Stimulated activated CD4-positive, alpha-beta T cell treated with anti-CD3 and anti-CD28 coated beads, Interleukin-12 subunit alpha, Interleukin-12 subunit beta, amount 100 ng/mL, for 48 hours (primary cell): ENCODE measurements at places on chromosomes 12 and 14.

GRCh38 chr12:4567073-4567881, 5.3 kb downstream of the DYRK4 start:
- DNase-seq, result no peak

GRCh38 chr12:94261786-94262185, 113.4 kb downstream of the PLXNC1 start:
- DNase-seq, result no peak

- no peak for DNase-seq
These were observed 1.6 kb downstream of the AMN1 start for GRCh38 chr12:31727192-31727591.

- DNase-seq, result no peak
These were observed 4.6 kb upstream of the GRIN2B start for GRCh38 chr12:13986031-13986430.

GRCh38 chr12:114780746-114781399, 96.9 kb upstream of the TBX3 start:
- DNase-seq, result no peak

DNA sequence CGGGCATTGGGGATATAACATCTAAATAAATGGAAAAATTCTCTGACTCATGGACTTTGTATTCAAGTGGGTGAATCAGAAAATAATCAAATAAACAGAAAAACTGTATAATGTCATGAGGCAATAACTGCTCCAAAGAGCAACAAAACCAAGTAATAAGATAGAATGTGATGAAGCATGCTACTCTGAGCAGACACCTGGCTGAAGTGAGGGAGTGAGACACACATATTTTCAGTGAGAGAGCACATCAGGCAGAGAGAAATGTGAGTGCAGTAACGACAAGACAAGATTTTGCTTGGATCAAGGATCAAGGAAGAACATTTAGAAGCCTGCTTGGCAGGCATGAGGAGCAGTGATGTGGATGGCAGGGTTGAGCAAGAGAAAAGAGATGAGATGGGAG, 75.8 kb upstream of the CCDC91 start:
- no peak for DNase-seq

DNA sequence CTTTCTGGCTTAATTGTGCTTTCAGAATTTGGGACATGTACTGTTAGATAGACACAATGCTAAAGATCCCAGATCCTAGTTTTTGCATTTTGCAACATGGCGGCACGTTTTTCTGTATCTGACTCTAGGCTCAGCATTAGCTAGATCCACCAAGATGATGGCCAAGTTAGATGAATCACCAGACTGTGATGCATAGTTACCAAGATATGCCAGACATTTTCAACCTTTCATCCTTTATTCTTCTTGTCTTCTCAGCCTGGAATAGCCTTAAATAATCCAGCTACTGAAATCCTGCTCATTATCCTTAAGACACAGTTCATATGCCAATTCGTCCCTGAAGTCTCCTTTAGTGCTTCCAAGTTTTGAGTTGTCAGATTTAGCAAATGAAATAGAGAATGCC, 144.9 kb upstream of the CRY1 start:
- DNase-seq, result no peak

- DNase-seq, result no peak
These were observed 755 bp downstream of the SETD1B start for GRCh38 chr12:121804417-121805111.

DNA sequence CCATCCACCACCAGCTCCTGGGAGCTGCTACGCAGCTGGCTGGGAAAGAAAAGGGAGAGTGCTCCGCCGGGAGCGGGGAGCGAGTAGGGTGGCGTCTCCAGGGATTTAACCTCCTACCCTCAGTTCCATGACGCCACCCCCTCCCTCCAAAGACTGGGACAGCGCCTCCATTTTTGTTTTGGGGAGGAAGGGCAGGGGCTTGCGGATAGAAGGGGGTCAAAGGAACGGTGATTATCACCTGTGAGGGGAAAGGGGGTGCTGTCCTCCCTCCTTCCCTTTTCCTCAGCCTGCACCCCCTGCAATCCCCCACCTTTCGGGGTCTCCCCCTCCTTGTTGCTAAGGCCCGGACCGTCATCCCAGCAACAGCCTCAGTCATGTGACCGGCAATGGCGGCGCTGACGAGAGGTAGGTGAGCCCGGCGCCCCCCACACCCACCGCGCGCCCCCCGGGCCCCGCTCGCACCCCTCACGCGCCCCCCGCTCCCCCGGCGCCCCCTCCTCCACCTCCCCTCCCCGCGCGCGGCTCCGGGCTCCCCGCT, at the start of gene DTX3:
TSS of gene DTX3 (plus strand) at position 371 of the 538 bp plus-strand sequence. CDS start 1,694 bp downstream, outside the sequence.
- no peak for DNase-seq

- no peak for DNase-seq
These were observed 4.6 kb upstream of the SBNO1 start for GRCh38 chr12:123369229-123369628.

DNA sequence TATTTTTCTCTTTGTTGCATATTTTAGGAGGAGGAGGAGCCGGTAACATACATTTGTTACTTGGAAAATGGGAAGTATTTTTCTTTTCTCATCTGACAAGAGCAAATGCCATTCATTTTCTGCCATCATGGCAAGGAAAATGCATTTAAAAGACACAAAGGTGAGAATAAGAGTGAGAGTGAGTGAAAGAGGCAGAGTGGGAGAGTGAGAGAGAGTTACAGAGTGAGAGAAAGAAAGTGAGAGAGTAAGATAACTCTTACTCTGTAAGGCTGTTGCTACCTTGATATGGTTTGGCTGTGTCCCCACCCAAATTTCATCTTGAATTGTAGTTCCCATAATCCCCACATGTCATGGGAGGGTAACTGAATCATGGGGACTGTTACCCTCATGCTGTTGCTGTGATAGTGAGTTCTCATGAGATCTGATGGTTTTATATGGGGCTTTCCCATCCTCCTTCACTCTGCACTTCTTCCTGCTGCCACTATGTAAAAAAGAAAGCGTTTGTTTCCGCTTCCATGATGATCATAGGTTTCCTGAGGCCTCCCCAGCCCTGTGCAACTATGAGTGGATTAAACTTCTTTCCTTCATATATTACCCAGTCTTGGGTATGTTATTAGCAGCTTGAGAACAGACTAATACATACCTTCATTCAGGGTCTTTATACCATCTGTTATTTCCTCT, 64.2 kb downstream of the ASCL1 start:
- DNase-seq, result no peak

DNA sequence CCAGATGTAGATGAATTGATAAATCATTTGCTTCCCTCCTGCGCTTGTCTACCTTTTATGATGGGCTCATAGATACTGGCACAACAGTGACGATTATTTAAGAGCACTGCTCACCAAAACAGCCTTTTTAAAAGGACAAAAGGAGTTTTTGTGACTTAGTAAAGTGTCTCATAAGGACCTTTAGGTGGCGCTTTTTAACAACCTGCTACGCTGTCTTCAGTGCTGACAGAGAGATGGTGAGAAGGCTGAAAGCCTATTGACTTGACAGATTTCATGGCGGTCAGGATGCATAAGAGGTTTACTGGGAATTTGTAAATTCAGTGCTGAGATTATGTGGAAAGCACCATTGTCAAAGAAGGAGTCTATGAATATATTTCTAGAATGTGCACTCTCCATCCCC, 87.6 kb downstream of the SLC15A5 start:
- DNase-seq, result no peak

DNA sequence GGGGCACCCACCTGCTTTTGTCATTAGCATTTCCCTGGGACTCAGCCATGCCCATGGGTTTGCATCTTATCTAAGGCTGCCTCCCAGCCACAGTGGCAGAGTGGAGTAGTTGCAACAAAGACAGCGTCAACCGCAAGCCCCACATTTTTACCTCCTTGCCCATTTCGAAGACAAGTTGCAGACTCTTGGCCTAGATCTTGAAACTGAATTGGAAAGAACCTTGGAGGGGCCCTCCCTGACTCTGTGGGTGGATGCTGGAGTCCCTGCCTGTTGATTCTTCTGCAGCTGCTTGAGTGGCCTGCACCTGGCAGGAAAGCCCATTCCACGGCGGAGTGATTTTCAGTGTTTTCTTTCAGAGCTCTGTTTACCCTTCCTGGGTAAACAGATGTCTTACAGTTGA, 309.0 kb downstream of the VRK1 start:
- no peak for DNase-seq

GRCh38 chr12:107732365-107732764, 28.6 kb downstream of the PRDM4 start:
- no peak for DNase-seq

DNA sequence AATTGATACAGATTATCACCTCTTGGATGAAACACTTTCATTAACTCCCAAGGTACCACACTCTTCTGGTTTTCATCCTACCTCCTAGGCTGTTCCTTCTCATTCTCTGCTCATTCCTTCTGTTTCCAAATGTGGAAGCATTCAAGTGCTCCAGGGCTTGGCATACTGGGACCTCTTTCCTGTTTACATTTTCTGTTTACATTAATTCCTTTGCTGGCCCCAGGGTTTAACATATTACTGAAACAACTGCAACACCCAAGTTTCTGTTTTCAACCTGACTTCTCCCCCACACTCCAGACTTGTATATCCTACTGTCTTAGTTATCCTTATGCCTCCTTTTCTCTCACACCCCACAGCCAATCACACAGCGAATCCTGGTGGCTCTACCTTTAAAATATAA, 386.3 kb upstream of the GARIN6 start:
- no peak for DNase-seq

DNA sequence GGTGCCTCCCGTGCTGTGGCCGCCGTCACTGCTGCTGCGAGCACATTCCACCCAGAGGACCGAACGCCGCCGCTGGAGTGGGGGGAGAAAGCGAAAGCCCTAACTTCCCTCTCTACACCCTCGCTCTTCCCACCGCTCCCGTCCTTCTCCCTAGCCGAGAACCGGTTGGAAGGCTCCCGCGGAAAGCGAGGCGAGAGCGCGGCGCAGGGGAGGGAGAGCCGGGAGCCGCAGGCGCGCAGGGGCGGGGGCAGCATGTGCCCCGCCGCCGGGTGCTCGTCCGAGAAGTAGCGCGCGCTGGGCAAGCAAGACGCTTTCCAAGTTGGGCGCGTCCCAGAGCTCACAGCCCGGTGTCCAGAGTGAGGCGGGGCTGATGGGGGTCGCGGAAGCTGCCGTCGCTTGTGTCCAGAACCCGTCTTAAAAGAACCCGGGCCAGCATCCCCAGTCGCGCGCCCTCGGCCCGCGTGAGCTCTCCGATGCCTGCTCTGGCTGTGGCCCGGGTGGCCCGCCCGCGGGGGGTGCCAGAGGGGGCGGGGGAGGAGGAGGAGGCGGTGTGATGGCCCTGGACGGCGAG, at the start of gene TRHDE:
TSS of gene TRHDE (plus strand) at position 280 of the 571 bp plus-strand sequence. CDS start at position 554, 274 bp downstream.
- DNase-seq, result no peak

- no peak for DNase-seq
These were observed 484.4 kb downstream of the ATP23 start for GRCh38 chr12:58425481-58426392.

DNA sequence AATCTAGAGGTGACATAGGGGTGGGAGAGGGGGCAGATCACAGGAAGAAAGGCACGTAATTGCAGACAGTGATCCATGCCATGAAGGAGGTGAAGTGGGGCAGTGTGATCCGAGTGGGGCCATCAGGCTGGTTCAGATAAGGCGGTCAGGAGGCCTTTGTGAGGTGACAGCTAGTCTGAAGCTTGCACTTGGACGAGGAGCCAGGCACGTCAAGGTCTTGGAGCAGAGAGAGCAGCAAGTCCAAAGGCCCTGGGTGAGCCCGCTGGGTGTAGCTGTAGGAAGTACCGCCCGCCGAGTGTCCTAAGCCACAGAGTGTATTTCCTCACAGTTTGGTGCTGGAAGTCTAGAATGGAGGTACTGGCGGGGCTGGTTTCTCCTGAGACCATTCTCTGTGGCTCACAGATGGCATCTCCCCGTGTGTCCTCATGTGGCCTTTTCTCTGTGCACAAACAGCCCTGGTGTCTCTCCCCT, 23.6 kb downstream of the RHOF start:
- DNase-seq, result no peak

DNA sequence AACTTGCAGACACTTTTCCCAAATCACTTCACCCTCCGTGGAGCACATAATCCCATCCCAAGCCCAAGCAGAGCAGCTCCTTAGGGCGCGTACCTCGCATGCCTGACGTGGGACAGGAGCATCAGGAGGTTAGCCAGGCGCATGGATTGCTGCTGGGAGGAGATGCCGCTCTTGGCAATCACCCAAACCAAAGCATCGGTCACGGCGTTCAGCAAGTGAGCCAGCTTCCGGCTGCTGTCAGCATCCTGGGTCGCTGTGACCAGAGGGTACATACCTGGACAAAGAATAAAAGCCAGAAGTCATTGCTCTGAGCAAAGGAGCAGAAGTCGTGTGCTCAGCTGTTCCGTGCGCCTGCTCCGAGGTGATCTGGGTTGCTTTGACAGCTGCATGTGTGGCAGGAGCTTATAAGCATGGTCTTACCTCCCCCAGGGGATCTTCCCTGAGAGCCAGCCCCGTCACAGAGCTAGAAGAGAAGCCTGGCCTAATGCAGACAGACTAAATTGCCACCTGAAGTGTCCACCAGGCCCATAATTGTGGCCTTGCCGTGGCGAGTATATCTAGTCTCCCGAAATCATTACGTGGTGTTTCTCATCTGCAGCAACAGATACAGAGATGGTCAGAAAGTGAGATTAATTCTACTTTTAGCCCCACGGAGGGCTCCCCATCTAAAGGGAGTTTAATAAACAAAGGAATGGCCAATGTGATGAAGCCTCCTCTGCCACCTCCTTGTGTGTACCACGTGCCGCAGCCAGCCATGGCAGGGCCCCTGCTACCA, 59.1 kb downstream of the ESR2 start:
- DNase-seq, result no peak

DNA sequence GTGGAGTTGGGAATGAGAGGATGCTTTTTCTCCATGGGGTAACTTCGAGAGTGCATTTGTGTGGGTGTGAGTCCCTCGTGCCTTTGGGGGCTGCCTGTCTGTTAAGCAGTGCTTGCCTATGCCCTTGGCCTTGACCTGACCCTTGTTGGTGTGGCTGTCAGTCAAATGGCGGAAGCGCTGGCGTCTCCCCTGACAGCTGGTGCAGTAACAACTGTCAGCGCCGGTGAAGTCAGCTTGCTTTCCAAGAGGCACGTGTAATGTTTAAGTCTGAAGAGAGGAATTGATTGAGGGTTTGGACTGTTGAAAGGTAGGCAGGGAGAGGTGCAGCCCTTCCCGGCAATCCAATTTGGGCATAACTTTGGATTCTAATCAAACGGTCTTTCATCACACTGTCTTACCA, 211.3 kb downstream of the AACS start:
- DNase-seq, result no peak

GRCh38 chr14:87698481-87698880, 294.5 kb downstream of the GALC start:
- DNase-seq, result no peak

DNA sequence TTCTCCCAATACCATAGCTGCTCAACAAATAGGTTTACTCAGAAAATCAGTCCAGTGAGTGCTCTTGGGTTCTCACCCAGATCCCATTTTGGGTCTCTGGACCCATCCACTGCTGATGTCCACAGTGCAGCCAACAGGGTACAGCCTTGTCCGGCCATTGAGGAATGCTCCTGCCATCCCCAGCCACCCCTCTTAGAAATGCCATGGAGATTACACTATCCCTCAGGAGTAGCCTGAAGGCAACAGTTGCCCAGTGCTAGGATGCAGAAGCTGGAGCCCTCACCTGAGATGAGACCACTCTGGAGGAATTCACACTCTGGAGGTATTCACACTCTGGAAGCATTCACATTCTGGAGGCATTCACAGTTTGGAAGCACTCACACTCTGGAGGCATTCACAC, 958.8 kb upstream of the TMEM132C start:
- DNase-seq, result no peak
